ENCODE measurements at places on chromosomes 13 and 19.

DNA sequence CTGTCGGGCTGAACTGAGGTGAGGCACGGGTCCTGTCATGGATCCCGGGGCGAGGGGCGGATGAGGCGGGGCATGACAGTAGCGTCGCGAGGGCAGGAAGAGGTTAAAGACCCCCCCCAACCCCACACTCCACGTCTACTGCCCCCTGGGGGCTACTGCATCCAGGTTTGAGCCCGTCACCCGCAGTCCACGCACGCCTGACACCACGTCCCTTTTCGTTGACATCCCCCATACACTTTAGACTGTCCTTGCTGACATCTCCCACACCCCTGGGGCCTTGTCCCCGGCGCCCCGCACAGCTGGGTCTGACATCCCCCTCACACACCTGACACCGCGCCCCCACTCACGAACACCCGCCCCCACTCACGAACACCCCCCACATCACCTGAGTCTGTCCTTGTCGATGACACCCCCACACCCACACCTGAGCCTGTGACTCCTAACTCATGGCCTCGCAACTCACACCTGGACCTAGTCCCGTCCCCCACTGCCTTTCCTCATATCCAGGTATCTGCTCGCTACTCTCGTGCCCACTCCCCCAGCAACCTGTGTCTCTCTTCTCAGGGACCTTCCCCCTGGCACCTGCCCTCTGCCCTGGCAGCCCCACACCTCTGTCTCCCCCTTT lies 416 bp downstream of the SLC25A42 start:
- no peak for DNase-seq

- peak; percentile 26 for DNase-seq
Observed at GRCh38 chr13:98484289-98485219, 92.4 kb downstream of the STK24 start.

GRCh38 chr19:53076984-53077383 lies 26.2 kb downstream of the ZNF160 start:
- DNase-seq = no peak

- DNase-seq = no peak
Observed at GRCh38 chr13:89695343-89696257, 1651.9 kb upstream of the MIR17HG start.

DNA sequence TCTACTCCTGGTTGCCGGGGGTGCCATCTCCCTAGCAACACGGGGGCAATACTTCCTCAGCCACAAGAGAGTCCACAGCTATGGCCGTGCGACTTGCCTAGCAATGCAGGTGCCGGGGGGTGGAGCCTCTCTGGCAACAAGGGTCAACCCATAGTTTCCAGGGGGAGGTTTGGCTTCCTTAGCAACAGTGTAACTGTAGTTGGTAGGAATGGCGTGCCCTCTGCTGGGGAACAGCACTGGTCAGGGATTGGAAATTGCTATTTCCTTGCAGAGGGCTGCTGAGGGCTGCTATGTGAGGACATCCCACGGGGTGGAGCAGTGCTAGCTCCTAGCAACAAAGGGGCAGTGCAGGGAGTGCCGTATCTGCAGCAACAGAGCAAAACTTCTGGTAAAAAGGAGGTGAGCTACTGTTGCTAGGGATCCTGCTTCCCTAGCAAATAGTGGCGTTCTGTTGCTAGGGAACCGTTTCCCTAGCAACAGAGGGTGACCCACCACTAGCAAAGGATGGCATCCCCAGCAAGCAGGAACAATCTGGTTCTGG lies 7.0 kb upstream of the TMC4 start:
- no peak for DNase-seq

DNA sequence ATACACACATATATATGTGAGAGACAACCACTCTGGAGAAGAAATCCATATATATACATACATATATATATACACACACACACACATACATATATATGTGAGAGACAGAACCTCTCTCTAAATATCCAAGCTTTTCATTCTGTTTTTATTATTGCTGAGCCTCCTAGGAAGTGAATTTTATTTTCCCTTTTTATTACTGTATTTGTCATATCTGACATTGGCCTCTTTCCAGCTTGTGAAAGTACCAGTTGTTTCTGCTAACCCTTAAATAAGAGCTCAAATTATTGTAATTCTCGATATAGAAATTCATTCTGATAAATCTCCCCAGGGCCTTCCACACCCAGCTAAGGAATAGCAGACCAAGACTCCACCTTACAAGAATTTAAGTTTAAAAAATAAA lies 81.0 kb downstream of the NUFIP1 start:
- no peak for DNase-seq

DNA sequence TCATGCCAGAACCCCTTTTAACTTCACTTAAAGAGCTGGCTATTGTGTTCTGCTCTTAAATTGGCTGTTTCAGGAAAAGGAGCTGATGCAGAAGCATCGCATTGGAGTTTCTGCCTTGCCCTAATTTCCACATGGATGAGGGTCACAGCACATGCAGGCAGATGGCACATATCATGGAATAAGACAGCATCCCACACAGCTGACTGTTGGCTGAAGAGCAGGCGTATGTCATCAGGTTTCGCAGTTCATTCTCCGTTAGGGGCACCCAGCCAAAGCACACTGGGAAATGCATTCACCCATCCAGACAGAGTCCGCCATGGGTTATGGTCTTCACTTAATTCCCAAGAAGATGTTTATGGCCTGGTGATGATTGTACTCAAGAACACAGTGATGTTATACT lies 572.5 kb downstream of the LIG4 start:
- no peak for DNase-seq

DNA sequence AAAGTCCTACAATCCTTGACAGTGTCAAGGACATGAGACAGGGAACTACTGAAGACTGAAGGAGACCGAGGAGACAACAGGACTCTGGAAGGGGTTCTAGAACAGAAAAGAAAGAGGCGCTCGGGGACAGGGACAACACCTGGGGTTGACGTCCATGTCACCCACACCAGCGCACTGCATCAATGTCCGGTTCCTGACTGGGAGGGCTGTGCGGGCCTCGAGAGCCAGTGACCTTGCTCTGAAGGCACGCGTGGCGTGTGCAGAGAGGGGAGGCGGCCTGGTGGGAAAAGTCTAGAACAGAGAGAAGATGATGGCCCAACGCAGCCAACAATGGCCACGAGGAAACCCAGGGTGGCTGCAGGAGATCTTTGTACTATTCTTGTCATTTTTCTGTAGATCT lies 5.7 kb downstream of the CARS2 start:
- no peak for DNase-seq

DNA sequence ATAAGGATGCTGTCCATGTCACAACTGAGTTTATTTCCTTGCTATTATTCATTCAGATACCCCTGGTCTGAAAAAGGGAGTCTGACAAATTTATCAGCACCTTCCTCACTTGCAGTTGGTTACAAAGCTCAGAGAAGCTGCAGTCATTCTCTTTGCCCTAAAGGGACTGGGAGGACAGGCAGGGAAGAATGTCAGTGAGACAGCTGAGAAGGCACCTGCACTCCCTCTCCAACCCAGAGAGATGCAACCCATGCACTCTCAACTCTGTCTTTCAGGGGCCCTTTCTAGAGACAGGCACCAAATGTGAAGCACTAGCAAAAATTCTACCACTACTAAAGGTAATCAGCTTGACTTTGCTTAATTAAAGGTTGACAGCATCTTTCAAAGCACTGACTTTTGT lies 83.3 kb downstream of the CRYL1 start:
- DNase-seq = no peak

- DNase-seq = no peak
Observed at GRCh38 chr19:14871619-14872230, 14.2 kb downstream of the OR7A17 start.

GRCh38 chr13:83815598-83815997 lies 66.7 kb downstream of the SLITRK1 start:
- DNase-seq = no peak

GRCh38 chr13:113928685-113929627 lies 44.9 kb downstream of the C13orf46 start:
- DNase-seq = no peak

- no peak for DNase-seq
Observed at GRCh38 chr19:41096353-41096752, 8.1 kb downstream of the CYP2A13 start.

GRCh38 chr13:48161530-48162179 lies 66.8 kb upstream of the MED4 start:
- DNase-seq = no peak

DNA sequence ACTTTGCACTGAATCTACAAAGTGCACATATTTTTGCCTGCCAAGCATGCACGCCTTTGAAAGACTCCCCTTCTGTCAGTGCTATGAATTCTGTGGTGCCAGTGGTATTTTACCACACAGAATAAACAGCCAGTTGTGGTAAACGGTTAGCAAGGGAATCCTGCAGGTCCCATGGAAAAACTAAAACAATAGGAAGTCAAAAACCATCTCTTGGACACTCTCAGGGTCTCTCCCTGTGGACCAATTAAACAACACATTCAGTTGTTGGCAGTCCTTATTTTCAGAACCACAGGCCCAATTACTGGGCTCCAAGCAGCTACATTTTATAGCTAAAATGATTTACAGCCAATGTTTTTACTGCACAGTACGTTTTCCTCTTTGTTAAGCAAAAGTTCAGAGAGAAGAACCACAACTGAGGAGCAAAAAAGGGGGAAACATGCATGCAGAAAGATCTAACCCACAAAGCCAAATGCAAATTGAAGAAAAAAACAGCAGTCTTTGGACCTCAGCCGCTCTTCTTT lies 116.9 kb downstream of the KCTD12 start:
- no peak for DNase-seq

- DNase-seq = no peak
Observed at GRCh38 chr19:54431255-54431838, 16.1 kb downstream of the TTYH1 start.

DNA sequence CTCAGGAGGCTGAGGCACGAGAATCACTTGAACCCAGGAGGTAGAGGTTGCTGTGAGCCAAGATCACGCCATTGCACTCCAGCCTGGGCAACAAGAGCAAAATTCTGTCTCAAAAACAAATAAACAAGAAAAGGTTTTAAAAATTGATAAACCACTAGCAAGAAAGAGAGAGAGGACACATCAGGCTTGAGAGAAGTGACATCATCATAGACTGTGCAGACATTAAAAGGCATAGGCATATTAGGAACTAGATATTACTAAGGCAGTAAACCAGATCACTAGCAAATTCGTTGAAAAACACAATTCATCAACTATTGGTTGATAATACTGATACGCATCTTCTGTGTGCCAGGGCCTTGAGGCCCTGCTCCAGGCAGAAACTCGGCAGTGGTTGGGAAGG lies 7.7 kb downstream of the A1BG start:
- DNase-seq = no peak

DNA sequence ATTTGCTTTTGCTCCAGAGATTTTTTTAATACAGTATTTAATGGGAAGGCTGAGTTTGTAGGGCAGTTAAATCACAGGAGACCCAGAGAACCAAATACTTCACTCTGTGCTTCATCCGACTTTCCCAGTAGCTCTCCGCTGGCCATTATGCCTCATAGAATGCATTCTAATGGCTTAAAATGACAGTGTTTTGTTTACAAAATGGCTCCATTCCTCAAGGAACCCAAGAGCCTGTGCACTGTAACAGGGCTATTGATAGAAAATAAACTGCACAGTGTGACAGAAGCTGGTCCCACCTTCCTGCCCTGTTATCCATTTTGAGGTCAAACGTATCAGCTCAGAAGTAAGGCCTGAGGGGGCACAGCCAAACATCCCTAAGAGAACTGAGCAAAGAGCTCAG lies 136.5 kb downstream of the RAP2A start:
- DNase-seq = no peak

GRCh38 chr19:44636439-44637389 lies 7.0 kb upstream of the PVR start:
- no peak for DNase-seq

DNA sequence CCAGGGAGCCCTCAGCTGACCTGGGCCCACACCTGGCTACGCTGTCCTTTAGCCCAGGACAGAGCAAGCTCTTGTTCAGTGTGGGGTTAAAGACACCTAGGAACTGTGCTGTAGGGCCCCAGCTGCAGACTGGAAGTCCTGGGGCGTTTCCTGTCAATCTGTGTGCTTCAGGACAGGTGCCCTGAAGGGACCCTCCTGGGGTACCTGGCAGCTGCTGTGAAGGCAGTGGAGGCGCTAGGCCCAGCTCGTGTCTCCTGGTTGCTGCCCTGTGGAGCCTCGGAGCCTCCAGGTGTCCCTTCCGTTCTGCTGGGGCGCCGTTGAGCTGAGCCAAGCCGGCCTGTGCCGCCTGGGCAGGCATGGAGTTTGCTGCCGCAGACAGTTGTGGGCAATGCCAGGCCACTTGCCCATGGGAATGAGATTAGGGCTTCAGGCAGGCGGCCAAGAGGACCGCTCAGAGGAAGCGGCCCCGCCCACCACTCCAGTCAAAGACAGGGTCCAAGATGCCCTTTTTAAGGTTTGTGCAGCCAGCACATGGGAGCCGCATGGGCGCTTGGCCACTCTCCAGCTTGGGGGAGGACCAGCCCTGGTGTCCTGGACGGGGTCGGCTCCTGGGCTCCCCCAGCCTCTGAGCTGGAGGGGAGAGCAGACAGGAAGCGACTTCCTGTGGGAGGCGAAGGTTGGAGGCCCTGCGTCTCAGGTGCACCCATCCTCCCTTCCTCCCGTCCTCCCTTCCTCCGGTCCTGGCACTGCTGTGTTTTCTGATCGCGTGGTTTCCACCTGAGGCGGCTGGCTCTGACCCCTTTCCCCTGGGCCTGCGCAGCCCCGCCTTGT lies 4.0 kb downstream of the PTBP1 start:
- no peak for DNase-seq

- no peak for DNase-seq
Observed at GRCh38 chr19:48968813-48969218, 3.7 kb downstream of the FTL start.

- no peak for DNase-seq
Observed at GRCh38 chr13:98133946-98134345, 8.9 kb upstream of the FARP1 start.

DNA sequence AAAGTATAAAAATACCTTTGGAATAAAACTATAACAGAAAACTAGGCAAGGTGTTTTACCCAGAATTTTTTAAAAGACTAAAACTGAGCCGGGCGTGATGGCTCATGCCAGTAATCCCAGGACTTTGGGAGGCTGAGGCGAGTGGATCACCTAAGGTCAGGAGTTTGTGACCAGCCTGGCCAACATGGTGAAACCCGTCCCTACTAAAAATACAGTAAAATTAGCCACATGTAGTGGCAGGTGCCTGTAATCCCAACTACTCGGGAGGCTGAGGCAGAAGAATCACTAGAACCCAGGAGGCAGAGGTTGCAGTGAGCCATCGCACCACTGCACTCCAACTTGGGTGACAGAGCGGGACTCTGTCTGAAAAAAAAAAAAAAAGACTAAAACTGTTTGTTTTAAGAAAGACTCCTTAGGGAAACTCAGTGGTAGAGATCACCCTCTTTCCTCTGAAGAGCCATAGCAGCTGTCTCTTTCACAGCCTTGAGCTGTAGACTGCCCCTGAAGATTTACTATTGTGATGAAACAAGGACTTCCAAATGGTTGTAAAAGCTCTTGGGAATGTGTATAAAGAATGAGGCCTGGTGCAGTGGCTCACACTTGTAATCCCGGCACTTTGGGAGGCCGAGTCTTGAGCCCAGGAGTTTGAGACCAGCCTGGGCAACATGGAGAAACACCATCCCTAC lies 14.7 kb upstream of the KCTD4 start:
- DNase-seq = no peak

- no peak for DNase-seq
Observed at GRCh38 chr19:8167985-8168384, 18.6 kb upstream of the FBN3 start.
